Small intestine (tissue), 16 donors: ENCODE measurements at places on chromosomes 11 and 22. TPM values are rescaled to one million over a fixed set of nuclear protein-coding genes. Genes with fewer than 3 reads are reported as not detected.

DNA sequence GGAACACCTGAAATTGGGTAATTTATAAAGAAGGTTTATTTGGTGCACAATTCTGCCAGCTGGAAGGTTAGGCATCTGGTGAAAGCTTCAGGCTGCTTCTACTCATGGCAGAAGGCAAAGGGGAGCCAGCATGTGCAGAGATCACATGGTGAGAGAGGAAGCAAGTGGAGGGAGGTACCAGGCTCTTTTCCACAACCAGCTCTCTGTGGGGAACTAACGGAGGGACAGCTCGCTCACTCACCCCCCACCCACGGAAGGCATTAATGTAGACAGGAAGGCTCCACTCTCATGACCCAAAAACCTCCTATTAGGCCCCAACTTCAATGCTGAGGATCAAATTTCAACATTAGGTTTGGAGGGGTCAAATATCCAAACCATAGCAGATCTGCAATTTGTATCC is 75.6 kb upstream of the ARHGAP32 start:
- no peak for DNase-seq

DNA sequence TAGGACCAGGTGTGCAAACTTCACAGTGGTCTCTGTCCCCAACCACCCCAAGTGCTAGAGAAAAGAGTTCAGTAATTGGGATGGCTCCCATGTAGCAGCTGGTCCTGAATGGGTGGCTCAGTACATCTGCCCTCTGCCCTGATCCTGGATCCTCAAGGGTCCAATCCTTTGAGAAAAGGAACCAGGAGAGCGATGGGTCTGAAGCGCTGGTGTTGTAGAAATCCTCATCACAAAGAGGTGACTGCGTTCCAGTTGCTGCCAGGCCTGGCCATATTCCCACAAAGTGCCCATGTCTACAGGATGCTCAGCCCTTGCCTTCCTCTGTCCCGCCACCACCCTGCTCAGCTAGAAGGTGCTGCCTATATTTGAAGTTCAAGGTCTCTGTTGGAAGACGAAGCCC is 6.2 kb upstream of the C22orf39 start:
- DNase-seq: no peak

DNA sequence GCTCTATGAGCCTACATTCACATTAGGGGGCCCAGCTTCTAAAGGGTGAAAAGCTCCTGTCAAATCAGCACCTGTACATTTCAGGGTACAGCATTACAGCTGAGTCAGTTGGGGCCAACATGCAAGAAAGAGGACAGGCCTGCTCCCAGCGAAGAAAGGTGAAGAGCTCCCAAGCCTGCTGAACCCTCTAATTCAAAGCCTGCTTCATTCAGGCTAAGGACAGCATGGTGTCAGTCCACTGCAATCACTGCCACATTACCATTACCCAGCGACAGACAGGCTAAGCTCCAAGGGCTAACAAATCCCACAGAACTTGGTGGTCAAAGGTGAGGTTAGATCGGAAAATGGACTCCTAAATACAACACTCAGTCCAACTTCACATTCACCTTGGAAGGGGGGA is 65.4 kb upstream of the CHRM4 start:
- DNase-seq: no peak

- no peak for DNase-seq
Observed at GRCh38 chr11:41532413-41532812, 73.0 kb upstream of the LRRC4C start.

- no peak for DNase-seq
Observed at GRCh38 chr11:123537726-123538125, 107.7 kb downstream of the GRAMD1B start.

DNA sequence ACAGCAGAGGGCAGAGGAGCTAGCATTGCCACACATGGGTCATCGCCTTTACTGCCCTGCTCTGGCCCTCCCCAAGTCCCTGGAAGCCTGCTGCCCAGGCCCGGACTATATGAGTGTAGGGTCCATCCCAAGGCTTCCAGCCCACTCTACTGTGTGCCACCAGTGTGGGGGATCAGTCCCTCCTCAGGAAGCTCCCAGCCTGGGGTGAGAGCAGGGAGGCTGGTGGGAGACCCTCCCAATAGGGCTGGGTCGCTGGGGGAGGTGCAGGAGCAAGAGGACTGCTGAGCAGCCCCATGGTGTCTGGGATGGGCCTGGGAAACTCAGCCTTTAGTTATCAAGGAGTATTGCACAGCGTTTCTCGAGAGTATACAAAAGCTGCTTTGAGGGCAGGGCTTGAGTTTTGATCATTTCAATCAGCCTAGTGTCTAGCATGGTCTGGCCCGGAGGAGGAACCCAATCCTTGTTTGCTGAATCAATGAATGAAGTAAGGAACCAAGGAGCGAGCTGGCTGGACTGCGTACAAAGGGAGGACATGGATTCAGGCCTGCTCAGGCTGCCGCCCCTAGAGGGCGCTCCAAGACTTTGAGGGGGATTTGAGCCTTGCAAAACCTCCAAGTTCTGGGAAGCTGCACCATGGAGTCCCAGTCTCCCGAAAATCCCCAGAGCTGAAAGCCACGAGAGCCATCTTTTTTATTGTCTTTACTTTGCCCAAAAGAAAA is 89.0 kb upstream of the PARVA start:
- peak; percentile 71 for DNase-seq

The CELSR1 gene
- 1.9 TPM for polyA plus RNA-seq
